ENCODE measurements at places on chromosomes 13 and 19.
A peak's percentile ranks its signal among the peaks of the same experiment; 100 is the strongest.

DNA sequence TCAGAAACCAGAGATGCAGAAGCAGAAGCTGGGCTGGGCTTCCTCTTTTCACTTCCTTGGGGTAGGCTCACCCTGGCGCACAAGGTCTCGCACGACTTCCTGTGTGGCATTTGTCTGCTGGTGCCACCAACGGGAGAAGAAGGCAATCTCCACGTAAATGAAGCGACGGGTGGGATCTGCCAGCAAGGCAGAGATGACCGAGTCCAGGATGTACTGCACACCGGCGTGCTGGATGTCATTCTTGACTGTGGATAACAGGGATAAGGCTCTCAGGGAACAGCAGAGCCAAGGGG, 1.3 kb downstream of the MAN2B1 start:
- no peak for DNase-seq
- no peak overlapping the region for H3K4me3 ChIP-seq
- H3K36me3 ChIP-seq: peaks cover 56% of the 10 kb centered on the region
- peaks cover 7% of the 10 kb centered on the region for H3K4me1 ChIP-seq
- no peaks in the 10 kb centered on the region for H3K27me3 ChIP-seq

DNA sequence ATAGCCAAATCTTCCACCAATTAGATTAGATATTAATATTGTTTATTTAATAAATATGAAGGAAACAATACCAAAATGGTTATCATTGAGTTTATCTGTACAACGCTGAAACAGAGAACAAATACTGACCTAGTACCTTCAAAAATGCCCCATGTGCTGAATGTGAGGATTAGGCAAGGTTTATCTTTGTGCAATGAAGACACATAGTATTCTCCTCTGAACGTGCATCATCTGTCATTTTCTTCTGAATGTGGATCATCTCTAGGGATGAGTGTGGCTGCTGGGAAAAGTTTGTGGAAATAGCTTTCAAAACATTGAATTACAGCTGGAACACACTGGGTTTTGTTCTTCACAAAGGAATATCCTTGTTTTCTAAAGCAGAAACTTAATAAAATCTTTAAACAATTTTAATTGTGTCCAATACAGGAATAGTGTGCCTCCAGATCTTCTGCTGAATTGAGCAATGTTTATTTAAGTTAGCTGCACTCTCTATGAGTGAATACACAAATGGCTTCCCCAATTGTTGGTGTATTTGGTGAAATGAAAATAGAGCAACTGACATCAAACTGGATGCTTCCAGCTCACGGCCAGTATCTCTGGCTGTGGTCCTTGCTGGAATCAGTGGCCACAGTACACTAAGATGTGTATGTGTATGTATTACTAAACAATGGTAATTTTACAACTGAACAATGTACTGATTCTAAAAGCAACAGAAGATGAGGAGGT, 6.7 kb downstream of the COL4A1 start:
- H3K4me3 ChIP-seq: no peak overlapping the region
- DNase-seq: no peak
- H3K27ac ChIP-seq: no peak overlapping the region
- H3K4me1 ChIP-seq: peaks cover 11% of the 10 kb centered on the region
- peaks cover 5% of the 10 kb centered on the region for H3K36me3 ChIP-seq

DNA sequence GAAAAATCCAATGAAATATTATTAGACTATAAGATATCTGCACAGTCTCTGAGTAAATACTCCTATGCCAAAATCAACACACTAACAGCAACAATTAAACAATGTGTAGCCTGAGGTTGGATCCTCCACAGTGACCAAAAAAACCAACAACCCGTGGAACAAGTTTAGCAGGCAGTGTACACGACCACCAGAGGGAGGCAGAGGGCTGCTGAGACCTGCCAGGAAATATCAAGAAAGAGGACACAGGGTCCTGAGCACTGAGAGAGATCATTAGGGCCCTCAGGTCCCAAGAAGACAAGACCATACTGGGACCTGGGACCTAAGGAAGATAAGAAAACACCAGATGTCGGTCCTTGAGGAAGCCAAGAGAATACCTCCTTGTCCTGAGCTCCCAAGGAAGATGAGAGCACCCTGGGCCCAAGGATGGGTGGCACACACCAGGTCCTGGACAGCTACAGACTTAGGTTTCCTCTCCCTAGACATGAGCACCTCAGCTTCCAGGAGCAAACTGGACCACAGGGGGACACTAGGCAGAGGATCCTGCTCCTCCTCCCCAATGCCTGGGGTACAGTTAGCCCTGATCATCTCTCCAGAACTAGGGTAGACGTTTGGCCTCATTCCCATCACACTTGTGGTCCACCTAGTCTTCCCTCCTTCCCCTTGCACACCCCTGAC, 822 bp upstream of the ZNF274 start:
- peaks cover 6% of the 10 kb centered on the region for H3K4me1 ChIP-seq
- H3K4me3 ChIP-seq: peak overlapping the region; percentile 94
- peak; percentile 51 for DNase-seq

DNA sequence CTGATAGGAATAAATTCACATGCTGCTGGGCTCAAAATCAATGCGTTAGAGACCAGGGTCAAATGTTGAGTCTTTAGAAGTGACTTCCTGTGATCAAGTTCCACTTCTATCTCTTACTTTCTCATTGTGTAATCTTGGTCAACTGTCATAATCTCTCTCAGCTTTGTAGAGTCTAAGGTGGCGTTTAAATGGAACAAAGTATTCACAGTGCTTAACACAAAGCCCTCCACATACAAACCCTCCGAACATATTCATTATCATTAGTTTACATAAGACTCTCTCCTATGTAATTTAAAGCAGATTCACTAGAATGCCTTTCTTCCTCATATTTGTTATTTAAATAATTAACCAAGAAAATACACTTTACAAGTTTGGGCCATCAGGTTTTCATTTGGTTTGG, 1044.1 kb downstream of the EFNB2 start:
- H3K4me1 ChIP-seq: no peaks in the 10 kb centered on the region
- no peak for DNase-seq
- H3K27ac ChIP-seq: no peak overlapping the region

DNA sequence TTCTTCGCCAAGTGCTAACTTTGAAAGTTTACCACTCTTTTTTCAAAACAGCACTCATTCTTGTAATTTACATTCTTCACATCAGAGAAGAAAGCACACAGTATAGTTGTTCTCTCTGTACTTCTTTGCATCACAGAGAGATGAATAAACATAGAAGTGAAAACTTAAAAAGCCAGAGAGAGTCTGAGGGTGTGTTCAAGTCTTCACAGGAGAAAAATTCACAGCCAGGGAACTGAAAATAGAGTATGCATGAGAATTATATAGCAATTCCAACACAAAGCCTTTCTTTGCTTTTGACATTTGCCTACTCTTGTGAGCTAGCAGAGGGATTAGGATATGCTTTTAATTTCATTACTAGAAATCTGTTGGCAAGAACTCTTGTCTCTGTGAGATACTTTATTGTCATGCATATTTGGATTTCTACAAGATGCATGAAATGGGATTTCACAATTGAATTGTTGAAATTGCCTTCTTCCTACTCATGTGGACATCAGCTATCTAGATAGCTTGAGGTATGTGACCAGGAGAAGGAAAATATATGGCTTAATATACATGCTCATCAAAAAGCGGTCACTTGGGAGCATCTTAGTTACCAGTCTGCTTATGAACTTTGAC, 166.1 kb downstream of the SLC7A1 start:
- no peak overlapping the region for H3K27ac ChIP-seq
- peak overlapping the region; percentile 68 for H3K4me3 ChIP-seq
- H3K4me1 ChIP-seq: no peaks in the 10 kb centered on the region

DNA sequence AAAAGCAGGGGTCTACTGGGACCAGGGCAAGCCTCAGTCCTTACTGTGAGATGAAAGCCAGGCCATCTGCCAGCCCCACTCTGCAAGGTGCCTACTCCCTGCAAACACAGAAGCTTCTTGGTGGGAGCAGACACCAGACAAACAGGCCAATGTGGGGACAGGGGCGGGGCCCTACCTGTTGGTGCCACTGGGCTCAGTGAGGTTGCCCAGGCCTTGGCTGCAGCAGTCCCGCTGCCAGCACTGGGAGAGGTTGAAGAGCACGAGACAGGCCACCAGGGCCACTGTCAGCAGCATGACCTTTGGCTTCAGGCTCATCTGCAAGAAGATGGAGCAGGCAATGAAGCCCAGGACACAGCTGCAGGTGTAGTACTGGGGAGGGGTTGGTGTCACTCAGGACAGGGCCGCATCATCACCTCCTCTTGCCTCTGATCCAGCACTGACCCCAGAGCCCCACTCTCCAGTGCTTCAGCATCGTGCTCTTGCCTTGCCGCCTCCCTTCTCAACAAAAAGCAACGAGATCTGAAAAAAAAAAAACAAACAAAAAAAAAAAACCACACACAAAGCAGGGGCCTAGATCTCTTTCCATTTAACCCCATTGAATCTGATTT, 72.6 kb downstream of the NBEA start:
- no peak for DNase-seq
- H3K4me3 ChIP-seq: no peak overlapping the region
- no peaks in the 10 kb centered on the region for H3K36me3 ChIP-seq

DNA sequence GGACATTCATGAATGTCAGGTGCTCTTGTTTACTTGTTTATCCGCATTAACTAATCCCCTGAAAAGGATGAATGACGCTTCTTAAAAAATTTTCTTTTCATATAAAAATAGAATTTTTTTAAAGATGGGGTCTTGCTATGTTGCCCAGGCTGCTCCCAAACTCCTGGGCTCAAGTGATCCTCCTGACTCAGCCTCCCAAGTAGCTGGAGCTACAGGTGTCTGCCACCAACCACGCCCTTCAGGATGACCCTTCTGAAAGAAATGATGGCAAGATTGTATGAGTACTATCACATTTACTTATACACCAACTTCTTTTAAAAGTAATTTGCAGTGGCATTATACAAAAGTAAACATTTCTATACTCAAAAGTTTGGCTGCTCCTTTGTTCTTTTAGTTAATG, 6.2 kb upstream of the EBPL start:
- H3K4me3 ChIP-seq: no peak overlapping the region
- no peak for DNase-seq
- H3K36me3 ChIP-seq: peaks cover 20% of the 10 kb centered on the region
- H3K4me1 ChIP-seq: peaks cover 15% of the 10 kb centered on the region
- no peak overlapping the region for H3K27ac ChIP-seq

DNA sequence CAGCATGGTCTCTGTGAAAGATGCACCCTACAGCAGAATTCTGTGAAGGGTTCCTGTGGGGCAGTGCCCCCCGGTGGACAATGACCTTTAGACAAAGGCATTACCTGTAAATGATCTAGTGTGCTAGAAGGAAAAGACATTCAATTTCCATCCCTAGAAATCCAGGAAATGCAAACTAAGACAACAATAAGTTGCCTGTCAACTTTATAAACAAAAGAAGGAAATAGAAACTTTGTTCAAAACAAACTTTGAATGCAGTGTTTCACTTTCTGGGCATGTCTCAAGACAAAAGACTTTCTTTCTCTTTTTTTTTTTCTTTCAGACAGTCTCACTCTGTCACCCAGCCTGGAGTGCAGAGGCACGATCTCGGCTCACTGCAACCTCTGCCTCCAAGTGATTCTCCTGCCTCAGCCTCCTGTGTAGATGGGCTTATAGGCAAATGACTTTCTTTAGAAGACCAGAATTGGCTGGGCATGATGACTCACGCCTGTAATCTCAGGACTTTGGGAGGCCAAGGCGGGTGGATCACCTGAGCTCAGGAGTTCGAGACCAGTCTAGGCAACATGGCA, 15.5 kb downstream of the TEX101 start:
- no peaks in the 10 kb centered on the region for H3K27me3 ChIP-seq
- DNase-seq: no peak
- H3K4me1 ChIP-seq: peaks cover 12% of the 10 kb centered on the region
- H3K27ac ChIP-seq: no peak overlapping the region
- no peak overlapping the region for H3K4me3 ChIP-seq

Data from MCF 10A (cell line).